Stimulated activated CD8-positive, alpha-beta memory T cell treated with anti-CD3 and anti-CD28 coated beads, Interleukin-7, amount 100 ng/mL, for 24 hours (primary cell): ENCODE measurements at places on chromosomes 11 and 22.

GRCh38 chr22:25548866-25549464 lies 15.5 kb upstream of the GRK3 start:
- DNase-seq = no peak

GRCh38 chr22:21938906-21939305 lies 13.7 kb downstream of the PPM1F start:
- DNase-seq = no peak

DNA sequence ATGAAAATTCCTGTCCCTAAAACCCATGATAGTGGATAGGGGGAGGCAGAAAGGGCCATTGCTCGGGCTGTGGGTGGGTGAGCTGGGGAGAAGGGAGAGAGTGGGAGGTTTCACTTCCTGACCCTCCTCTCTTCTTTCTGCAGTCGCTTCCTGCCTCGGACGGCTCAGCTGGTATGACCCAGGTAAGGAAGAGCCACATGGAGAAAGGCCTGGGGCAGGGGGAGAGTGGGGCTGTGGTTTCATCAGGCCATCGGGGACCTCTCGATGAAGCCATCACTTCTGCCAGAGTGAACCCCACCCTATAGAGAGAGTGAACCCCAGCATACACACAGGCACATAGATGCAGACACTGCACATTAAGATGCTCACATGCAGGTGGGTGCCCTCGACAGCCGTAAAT lies 12.6 kb downstream of the CD5 start:
- DNase-seq = no peak

GRCh38 chr11:70247042-70247709 lies 23.3 kb upstream of the PPFIA1 start:
- no peak for DNase-seq

DNA sequence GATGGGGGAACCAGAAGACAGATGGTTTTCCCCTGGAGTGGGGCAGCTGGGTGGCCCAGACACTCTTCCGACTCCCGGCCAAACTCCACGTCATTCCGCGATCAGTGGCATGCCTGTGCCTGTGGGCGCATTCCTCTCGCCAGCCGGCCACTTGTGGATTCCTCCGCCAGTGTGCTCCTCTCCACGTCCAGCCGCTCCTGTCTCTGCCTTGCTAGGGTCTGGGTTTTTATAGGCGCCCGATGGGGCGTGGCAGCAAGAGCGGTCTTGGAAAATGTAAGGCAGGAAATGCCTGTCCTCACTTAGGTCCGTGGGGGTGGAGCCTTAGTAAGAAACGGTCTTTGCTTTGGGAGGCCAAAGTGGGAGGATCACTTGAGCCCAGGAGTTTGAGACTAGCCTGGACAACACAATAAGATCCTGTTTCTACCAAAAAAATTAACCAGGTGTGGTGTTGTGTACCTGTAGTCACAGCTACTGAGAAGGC lies 81.6 kb upstream of the SEPTIN5 start:
- no peak for DNase-seq

- DNase-seq = no peak
Observed at GRCh38 chr11:82458761-82459160, 274.9 kb downstream of the FAM181B start.

DNA sequence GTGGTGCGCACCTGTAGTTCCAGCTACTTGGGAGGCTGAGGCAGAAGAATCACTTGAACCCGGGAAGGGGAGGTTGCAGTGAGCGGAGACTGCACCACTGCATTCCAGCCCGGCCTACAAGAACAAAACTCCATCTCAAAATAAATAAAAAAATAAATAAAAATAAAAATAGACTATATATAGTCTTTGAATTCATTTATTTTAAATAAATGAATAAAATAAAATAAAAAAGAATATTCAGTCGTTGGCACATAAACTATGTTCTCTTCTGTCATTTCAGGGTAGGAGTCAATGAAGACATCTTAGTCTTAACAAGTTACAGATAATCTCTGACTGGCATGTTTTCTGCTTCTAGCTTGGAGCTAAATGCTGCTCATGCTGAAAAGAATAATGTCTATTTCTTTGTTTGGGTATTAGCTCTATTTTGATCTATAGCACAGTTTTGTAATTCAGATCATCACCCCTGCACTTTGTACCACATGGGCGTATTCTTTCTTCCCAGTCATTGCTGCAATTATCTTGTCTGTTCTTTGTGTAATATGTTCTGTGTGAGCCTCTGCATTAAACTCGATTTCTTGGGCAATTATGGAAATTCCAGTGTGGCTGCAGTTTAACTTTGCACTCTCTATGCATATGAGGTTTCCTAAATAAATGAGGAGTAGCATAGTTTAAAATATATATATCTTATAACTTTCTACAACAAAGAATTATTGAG lies 1.4 kb upstream of the MS4A14 start:
- DNase-seq = no peak
